ENCODE measurements at places on chromosomes 3 and 15.

- no peak for DNase-seq
Measured at GRCh38 chr3:145145461-145145860, 1015.5 kb downstream of the PLOD2 start.

- no peak for DNase-seq
Measured at GRCh38 chr3:6060251-6060650, 800.7 kb upstream of the GRM7 start.

- DNase-seq, result no peak
Measured at GRCh38 chr3:16441371-16441875, 72.1 kb downstream of the RFTN1 start.

DNA sequence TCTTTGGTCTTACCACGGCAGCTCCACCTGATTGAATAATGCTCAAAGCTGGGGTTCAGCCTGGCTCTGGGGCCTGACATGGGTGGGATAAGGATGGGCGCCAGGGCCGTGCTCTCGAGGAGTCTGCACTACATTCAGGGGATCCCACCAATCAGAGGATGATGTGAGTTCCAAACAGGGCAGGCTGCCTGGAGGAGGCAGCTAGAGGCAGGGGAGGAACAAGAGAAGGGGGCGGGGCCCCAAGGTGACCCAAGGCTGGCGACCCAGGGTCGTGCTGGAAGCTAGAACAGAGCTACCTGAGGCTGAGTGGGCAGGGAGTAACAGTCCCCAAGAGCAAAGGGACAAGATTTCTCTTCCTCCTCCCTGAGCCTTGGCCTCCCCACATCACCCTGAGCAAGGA, 56.1 kb downstream of the PCSK6 start:
- no peak for DNase-seq

- DNase-seq, result no peak
Measured at GRCh38 chr3:180311242-180311641, 274.5 kb upstream of the PEX5L start.
